Skeletal muscle cell (primary cell): ENCODE measurements at places on chromosomes 3 and 15.

GRCh38 chr3:161794551-161794950, 297.9 kb downstream of the OTOL1 start:
- no peak for DNase-seq

GRCh38 chr15:36373550-36373949, 205.9 kb upstream of the CDIN1 start:
- no peak for DNase-seq

DNA sequence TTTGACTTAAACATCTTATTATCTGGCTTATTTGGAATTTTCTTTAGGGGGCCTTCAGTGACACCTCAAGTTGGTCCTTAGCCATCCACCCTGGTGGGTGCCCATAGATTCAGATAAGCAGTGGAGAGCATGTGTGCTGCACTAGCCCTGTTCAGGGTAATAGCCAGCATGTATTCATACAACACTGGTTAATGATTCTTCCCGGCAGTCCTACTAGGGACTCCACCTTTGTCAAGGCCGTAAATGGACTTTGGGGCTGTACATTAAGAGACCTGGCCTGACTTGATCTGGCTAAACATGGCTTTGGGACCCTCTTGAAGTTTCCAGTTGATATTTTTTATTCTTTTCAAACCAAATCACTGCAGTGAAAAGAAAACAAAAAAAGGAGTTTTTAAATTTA, 125.8 kb downstream of the PTPRG start:
- DNase-seq, result no peak

- DNase-seq, result no peak
Measured at GRCh38 chr3:194300382-194300758, 50.8 kb downstream of the CPN2 start.

DNA sequence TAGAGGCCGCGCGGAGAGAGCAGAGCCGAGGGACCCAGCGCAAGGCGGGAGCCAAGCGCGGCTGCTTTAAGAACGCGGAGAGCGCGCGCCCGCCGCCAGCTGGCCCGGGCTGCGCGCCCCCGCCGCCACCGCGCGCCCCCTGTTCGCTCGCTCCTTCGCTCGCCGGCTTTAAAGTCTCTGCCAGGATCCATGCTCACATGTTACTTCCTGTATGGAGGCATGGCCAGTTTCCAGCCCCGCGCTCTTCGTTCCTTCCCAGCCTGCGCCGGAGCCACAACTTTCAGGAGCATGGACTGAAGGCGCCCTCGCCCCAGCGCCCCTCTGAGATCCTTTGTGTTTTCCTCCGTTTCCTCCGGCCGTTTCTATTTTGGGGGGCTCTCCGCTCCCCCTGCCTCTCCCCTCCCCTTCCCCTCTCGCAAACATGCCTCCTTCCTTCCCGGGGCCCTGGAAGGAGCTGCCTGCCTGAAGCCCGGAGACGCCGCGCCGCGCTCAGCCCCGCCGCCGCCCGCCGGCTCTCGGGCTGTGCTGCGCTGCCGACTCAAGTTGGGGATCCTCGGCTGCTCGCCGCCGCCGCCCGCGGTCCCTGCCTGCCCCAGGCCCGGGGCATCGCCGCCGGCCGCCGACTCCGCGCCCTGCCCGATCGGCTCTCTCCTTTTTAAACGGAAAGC, at the start of gene PTPRG:
Gene PTPRG (plus strand): TSS at position 198 of the 668 bp plus-strand sequence. CDS start 717 bp downstream, outside the sequence.
- peak; percentile 84 for DNase-seq

DNA sequence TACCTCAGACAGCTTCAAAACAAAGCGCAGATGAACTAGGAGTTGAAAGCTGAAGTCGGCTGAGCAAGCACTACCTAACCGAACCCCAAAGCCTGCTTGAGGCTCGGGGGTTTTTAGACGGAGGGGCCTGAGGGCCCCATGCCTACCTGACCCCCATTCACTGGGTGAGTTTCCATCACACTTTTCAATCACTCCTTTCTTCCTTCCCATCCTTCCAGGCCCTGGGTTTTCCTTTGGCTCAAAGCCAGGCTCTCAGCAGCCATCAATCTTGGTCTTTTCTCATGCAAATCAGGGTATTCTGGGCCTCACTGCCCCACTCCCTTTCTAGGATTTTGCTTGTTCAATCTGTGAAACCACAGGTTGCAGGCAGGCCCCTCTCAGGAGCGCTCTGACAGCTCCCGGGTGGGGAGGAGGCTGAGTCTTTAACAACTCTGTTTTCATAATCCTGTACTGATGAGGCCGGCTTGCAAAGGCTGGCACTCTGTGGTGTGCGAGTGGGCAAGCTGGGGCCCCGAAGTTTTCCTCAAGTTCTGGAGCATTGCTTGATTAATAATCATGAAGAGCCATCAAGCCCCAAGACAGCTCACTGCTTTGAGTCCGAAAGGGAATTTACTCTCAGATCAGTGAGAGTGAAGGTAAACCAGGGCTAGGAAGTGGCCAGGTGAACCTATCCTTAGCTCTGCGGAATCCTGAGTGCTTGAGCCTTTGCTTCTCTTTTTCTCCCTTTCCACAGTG, 97.6 kb downstream of the FRMD4B start:
- no peak for DNase-seq

DNA sequence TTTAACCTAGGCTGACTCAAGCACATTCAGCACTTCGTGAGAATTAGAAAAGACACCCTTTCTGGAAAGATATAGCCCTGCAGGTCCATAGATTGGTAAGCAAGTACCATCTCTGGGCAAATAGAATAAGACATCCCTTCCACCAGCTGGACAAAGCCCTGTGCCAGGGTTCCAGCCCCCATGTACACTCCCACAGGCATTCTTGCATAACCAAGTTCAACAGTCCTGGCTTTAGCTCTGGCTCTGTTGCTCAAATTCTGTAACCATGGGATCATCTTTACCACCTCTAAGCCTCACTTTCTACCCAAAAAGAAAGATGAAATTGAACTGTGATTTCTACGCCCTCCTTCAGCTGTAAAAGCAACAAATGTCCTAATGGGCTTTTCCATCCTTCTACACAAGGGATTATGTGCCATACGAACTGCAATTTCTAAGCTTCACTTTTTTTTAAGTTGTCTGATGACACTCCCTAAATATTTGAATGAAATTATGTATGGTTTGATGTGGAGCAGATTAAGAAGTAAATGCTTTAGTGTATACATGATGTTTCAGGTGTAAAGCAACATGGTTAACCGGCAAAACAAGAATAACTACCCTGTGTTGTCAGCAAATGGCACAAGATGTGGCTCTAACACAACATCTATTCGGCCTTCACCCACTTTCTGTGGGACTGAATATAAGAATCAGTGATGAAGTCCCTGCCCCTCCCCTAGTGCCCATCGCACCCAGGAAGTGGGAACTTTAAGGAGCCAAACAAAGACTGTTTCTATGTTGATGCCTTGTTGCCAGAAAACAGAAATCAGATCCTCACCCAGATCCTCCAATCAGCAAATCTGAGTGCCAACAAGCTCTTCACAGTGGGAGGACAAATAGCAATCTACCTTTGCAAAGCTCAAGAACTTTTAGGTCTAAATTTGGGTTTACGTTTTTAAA, 165.7 kb downstream of the P3H2 start:
- DNase-seq, result no peak

DNA sequence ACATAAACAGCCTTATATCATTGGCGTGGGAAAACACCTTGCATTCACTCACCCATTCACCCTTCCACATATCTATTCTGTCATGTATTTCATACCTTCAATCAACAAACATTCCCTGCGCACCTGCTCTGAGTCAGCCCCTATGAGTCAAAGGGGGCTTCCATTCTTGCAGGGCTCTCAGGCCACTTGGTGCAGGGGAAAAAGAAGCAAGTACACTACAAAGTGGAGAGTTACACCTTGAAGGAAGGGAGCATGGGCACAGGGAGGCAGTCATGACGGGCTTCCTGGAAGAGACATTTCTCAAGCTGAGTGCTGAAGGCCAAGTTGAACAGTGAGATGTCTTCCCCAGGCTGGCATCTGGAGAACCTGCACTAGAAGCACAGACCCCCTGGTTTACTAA, 4.6 kb upstream of the AMOTL2 start:
- DNase-seq, result no peak

DNA sequence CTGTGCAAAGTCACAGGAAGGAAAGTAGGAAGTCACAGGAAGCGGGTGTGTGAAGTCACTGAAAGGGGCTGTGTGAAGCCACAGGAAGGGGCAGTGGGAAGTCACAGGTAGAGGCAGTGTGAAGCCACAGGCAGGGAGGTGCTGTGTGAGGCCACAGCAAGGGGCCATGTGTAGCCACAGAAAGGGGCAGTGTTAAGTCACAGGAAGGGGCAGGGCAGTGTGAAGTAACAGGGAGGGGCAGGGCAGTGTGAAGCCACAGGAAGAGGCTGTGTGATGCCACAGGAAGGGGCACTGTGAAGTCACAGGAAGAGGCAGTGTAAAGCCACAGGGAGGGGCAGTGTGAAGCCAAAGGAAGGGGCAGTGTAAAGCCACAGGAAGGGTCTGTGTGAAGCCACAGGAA, 36.5 kb downstream of the GASK1A start:
- no peak for DNase-seq

DNA sequence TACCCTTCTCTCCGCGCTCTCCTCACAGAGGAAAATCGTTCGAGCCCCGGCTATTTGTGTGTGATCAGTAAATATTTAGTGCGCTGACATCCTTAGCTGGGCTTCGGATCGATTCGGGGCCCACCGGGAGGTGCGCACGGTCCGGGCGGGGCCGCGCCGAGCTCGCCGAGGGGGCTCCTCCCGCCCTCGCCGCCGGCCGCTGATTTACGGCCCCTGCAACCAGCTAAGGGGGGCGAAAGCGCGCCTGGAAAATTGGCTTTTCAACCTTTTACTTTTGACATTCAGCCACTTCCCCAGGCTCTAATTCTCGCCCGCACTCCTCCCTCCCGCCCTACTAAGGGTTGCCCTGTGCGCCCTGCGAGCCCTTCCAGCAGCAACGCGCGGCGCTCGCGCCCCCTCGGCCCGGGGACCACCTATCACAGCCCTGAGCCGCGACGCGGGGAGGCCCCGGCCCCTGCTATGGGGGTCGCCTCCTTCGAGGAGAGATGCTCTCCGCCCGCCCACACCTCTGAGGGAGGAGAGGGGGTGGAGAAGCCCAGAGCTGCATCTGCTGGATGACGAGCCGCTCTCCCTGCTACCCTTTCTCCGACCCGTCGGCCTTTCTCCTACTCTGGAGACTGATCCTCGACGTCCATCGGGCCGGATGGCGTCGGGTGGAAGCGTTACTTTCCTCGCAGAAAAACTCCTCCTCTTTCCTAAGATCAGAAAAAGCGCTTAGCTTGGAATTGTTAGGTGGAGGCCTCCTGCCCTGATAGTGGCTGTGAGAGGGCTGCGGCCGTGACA, 7.8 kb upstream of the NR2F2 start:
- DNase-seq, result no peak

DNA sequence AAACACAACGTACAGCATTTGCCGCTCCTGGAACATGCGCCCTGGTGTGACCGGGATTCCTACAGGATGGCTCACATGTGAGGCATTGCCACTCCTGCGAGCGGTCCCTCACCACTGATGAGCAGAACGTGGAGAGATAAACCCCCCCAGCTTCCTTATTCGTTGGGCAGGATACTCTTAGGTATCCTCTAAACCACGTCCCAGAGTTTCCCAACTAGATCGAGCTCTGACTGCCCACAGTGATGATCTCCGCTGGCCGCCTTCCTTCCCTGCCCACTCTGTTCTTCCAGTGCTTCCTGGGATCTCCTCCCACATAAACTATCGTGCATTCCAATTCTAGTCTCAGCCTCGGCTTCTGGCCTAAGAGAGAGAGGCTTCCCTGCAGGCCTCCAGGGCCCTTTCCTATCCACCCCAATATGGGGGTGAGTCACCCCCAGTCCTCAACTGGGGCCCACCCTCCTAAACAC, 91.8 kb downstream of the TOP2B start:
- no peak for DNase-seq

- no peak for DNase-seq
Measured at GRCh38 chr3:102183623-102184022, 251.2 kb upstream of the ZPLD1 start.

DNA sequence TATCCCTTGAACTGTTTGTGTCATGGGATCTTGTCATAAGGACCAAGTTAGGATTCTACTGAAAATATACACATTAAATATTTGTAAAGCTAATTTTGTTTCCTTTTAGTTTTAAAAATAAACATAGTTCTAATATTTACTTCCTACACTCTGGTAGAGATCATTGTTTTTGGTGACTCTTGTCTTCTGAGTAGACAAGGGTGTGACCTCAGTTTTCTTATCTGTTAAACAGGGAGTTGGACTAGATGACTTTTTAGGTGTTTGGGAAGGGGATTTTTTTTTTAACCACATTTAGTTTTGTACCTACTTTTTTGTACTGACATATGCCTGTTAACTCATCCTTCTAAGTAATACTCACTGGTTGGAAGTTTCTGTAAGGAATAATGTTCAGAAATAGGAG, 30.8 kb downstream of the PLS1 start:
- DNase-seq, result no peak

GRCh38 chr3:129211345-129211744, 27.6 kb upstream of the CNBP start:
- no peak for DNase-seq

DNA sequence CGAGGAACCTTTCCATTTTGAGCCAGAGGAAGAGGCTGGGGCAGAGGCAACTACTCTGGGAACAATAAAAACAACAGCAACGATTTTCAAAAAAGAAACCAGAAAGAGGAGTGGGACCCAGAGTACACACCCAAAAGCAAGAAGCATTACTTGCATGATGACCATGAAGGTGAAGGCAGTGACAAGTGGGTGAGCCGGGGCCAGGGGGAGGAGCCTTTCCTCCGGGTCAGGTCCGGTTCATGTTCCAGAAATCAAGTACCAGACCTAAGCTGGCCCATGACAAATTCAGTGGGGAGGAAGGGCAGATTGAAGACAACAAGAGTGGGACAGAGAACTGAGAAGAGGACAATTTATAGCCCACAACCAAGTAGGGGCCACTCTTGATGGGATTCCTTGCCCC, 77.2 kb upstream of the STT3B start:
- DNase-seq, result no peak

DNA sequence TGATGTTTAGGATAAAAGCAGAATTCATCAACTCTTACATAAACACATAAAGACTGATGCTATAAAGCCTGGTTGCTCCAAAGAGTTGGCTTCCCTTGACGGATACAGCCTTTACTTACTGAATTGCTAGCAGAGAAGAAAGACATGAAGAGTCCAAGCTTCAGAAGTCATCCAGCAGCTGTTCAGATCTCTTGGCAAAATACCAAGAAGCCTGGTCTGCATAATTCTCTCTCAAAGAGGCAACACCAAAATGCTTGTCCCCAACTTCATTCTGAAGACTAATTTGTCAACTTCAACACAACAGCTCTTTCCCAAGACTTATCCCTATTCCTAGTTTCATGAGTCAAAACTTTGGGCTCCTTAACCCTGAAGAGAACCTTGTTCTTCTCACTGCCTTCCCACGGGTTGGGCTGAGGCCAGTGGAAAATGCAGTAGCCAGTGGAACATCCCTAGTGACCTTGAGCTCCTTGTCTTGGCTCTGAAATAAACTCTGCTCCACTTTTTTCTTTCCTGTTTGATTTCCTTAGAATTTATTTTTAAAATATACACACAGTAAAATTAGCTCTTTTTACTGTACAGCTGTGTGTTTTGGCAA, 119.2 kb upstream of the THBS1 start:
- no peak for DNase-seq

DNA sequence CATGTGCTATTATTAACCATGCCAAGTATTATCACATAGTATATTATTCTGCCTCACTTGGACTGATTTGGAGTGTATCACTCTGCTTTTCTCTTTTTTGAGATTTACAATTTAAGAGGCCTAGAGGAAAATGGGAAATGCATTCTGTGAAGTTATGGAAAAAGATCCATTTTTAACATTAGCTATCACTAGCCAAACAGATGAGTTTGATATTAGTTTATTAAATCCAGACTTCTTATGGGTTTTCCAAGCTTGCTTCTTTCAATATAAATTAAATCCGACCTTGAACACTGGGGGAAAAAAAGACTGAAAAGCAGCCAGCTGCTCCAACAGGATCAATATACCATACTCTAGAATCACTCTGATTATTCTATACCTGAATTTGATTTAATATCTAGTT, 30.1 kb upstream of the PLOD2 start:
- no peak for DNase-seq
